Prostate gland (tissue), 2 donors: ENCODE measurements at places on chromosomes 2 and 18. TPM values are rescaled to one million over a fixed set of nuclear protein-coding genes. Genes with fewer than 3 reads are reported as not detected.
A peak's percentile ranks its signal among the peaks of the same experiment; 100 is the strongest.

- H3K27me3 ChIP-seq, result no peaks in the 10 kb centered on the region
- no peaks in the 10 kb centered on the region for H3K36me3 ChIP-seq
- no peaks in the 10 kb centered on the region for H3K4me1 ChIP-seq
Observed at GRCh38 chr18:44799382-44799906, 118.8 kb downstream of the SETBP1 start.

GRCh38 chr18:9478545-9478944 lies 3.2 kb downstream of the RALBP1 start:
- no peaks in the 10 kb centered on the region for H3K36me3 ChIP-seq
- no peaks in the 10 kb centered on the region for H3K4me1 ChIP-seq
- H3K4me3 ChIP-seq, result no peak overlapping the region

C2orf15 gene
- not detected for total RNA-seq

DNA sequence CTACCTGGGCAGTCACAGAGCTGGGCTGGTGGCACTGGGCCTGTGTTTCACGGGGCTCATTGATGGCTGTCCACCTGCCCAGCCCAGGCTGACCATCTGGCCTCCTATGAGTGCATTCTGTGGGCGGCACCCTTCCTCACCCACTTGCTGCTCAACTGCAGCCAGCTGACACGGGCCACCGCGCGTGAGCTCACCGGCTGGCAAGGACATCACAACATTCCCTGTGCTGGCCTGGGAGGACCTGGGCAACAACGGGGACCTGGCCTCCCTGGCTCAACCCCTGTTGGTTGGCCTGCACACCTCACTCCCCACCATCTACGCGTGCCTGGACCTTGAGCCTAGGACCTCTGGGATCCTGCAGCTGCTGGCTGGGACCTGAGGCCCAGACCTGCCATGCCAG lies 98.2 kb upstream of the DTNA start:
- DNase-seq, result no peak
- H3K27ac ChIP-seq, result no peak overlapping the region

- H3K27ac ChIP-seq, result no peak overlapping the region
- no peak overlapping the region for H3K4me3 ChIP-seq
- no peak for DNase-seq
- no peaks in the 10 kb centered on the region for H3K27me3 ChIP-seq
Observed at GRCh38 chr2:11757101-11757500, 10.7 kb downstream of the LPIN1 start.

TMEM247 gene
- total RNA-seq, result not detected

FOXI3 gene
- 0.40 TPM for total RNA-seq

- no peaks in the 10 kb centered on the region for H3K36me3 ChIP-seq
- DNase-seq, result peak; percentile 5
- H3K27ac ChIP-seq, result no peak overlapping the region
- no peaks in the 10 kb centered on the region for H3K27me3 ChIP-seq
- no peak overlapping the region for H3K4me3 ChIP-seq
Observed at GRCh38 chr2:80073134-80073561, 231.4 kb downstream of the LRRTM1 start.

DNA sequence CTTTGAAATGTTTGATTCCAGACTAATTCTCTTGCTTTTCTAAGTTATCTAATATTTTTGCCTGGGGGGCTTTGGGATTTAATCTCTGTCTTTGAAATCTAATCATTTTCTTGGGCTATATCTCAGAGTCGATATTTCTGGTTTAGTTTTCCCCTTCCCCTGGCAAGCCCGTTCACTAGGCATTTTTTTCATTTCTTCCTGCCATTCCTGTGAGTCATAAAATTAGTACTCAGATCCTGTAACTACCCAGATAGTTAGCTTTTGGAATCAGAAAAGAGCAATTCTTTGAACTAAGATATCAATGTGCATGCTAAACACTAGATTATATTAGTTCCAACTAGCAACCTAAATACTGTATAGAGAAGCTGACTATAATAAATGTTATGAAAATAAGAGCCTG lies 29.4 kb upstream of the RNF149 start:
- no peaks in the 10 kb centered on the region for H3K36me3 ChIP-seq
- H3K27me3 ChIP-seq, result no peaks in the 10 kb centered on the region
- no peak for DNase-seq
- no peak overlapping the region for H3K27ac ChIP-seq
- H3K4me3 ChIP-seq, result no peak overlapping the region
- H3K4me1 ChIP-seq, result no peaks in the 10 kb centered on the region

DNA sequence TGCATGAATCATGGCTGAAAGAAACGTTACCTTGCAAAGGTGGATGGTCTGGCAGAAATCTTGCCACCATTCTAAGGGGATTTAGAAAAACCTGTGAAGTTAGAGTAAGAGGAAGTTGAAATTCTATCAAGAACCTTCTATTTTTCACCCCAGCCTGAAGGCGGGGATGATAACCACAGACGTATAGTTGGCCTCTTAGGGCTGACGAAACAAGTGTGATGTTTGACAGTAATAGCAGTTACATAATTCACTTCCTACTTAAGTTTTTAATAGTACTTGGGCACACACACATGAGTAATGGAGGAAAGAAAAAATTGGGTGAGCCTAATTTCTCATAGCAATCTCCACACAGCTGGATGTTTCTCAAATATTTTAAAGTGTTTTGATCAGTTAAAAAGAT lies 336.6 kb upstream of the SALL3 start:
- no peaks in the 10 kb centered on the region for H3K27me3 ChIP-seq
- H3K36me3 ChIP-seq, result no peaks in the 10 kb centered on the region
- DNase-seq, result no peak
- H3K4me3 ChIP-seq, result no peak overlapping the region
- peaks cover 2% of the 10 kb centered on the region for H3K4me1 ChIP-seq

DNA sequence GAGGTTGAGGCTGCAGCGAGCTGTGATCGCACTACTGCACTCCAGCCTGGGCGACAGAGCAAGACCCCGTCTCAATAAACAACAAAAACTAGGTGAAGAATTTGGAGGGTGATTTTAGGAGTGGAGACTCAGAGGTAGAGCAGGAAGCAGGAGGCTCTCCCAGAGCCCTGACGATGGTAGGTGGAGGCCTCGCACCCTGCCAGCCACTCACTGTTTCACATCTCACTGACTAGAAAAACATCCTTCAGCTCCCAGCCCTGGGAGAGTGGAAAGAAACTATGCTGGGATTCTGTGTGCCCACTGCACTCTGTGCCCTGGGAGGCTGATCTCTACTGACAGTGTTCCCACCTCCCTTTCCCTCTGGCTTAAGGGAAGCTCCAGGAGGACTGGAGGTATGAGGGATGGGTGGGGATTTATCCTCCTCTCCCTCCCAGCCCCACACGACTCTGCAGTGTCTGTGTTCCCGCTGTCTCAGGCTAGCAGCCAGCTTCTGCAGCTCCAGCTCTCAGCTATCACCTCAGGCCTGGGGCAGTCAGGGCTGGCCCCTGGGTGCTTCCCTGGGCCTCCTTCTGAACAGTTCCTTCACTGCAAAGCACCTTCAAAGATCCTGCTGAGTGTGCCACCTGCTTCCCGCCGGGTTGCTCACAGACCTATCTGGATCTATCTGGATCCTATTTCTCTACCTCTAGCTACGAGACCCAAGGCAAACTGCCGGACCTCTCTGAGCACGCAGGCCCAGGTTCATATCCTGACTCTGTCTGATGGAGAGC lies 9.6 kb downstream of the CIB4 start:
- no peaks in the 10 kb centered on the region for H3K4me1 ChIP-seq
- H3K27me3 ChIP-seq, result no peaks in the 10 kb centered on the region
- no peak overlapping the region for H3K4me3 ChIP-seq
- DNase-seq, result no peak
- H3K36me3 ChIP-seq, result no peaks in the 10 kb centered on the region
- H3K27ac ChIP-seq, result no peak overlapping the region

VWC2L gene
- not detected for total RNA-seq

SLC9A2 gene
- 22.4 TPM for total RNA-seq

GRCh38 chr2:96775160-96775559 lies 14.5 kb downstream of the CNNM4 start:
- peaks cover 3% of the 10 kb centered on the region for H3K4me1 ChIP-seq
- H3K4me3 ChIP-seq, result no peak overlapping the region
- no peak for DNase-seq
- H3K27ac ChIP-seq, result no peak overlapping the region
- H3K27me3 ChIP-seq, result no peaks in the 10 kb centered on the region

- no peaks in the 10 kb centered on the region for H3K4me1 ChIP-seq
- no peak overlapping the region for H3K4me3 ChIP-seq
- peak; percentile 44 for DNase-seq
- H3K27me3 ChIP-seq, result no peaks in the 10 kb centered on the region
Observed at GRCh38 chr18:31741097-31741735, 19.5 kb downstream of the SLC25A52 start.

AFTPH gene
- 68.1 TPM for total RNA-seq

DNA sequence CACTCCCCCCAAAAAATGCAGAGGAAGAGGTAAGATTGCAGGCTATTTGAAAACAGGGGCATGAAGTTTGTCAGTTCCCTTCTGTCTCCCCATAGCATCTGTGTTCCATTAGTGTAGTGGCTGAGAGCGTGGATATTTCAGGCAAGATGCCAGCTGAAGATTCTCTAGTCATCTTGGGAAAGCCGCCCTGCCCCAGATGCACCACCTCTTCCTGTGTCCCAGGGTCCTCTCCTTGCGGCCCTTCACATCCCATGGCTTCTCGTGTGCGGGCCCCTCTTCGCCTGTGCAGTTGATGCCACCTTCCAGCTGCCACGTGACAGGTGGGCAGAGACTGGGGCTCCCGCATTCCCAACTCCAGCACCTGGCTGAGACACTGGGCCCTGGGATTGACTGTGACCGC lies 16.1 kb downstream of the TMEM127 start:
- H3K36me3 ChIP-seq, result peaks cover 18% of the 10 kb centered on the region
- DNase-seq, result no peak
- H3K4me3 ChIP-seq, result no peak overlapping the region
- H3K27ac ChIP-seq, result no peak overlapping the region
- no peaks in the 10 kb centered on the region for H3K27me3 ChIP-seq
- H3K4me1 ChIP-seq, result no peaks in the 10 kb centered on the region

ANKRD62 gene
- total RNA-seq, result not detected

DNA sequence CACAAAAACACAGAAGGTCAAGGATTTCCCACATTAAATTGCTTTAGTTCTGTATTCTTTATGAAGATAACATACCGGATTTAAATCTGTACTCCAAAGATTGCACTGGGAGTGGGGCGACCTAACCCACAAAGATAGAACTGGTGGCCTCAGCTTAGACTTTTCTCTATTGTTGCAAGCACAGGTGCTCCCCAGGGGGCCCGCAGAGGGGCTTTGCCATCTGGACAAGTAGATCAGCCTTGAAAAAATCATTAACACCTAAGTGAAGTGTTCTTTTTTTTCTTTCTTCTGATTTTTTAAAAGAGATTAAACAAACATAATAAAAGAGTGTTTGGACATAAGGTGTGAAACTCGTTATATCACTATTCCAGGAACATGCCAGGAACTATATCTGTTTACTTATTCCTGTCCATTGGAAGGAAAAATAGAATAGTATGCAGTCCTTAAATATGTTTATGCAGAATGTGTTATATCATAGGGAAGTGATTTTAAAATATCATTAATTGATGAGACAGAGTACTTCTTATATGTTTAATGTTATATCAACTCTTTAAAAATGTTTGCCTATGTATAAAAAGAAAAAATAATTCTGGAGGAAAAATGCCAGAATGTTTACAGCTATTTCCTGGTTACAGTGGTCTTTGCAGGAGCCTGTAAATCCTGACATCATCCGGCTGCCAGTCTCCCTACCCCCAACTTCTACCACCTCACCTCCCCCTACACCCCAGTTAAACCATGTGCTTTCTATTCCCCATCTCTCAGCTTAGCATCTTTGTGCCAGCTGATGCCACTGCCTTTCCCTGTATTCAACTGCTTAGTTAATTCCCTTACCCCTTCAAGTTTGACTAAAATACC lies 679.2 kb downstream of the CNTNAP5 start:
- H3K27ac ChIP-seq, result no peak overlapping the region
- no peaks in the 10 kb centered on the region for H3K27me3 ChIP-seq
- no peak for DNase-seq
- H3K4me1 ChIP-seq, result no peaks in the 10 kb centered on the region

CXCR1 gene
- not detected for total RNA-seq

- DNase-seq, result no peak
- H3K4me3 ChIP-seq, result peak overlapping the region; percentile 97
- H3K27ac ChIP-seq, result peak overlapping the region; percentile 90
- peaks cover 13% of the 10 kb centered on the region for H3K4me1 ChIP-seq
- H3K36me3 ChIP-seq, result no peaks in the 10 kb centered on the region
- H3K27me3 ChIP-seq, result no peaks in the 10 kb centered on the region
Observed at GRCh38 chr2:218216336-218216673, 684 bp upstream of the ARPC2 start.

- DNase-seq, result no peak
- H3K36me3 ChIP-seq, result no peaks in the 10 kb centered on the region
- no peak overlapping the region for H3K27ac ChIP-seq
- H3K4me1 ChIP-seq, result peaks cover 4% of the 10 kb centered on the region
Observed at GRCh38 chr2:28761420-28761819, 9.8 kb downstream of the PPP1CB start.

SLC16A14 gene
- total RNA-seq, result 14.7 TPM

DNA sequence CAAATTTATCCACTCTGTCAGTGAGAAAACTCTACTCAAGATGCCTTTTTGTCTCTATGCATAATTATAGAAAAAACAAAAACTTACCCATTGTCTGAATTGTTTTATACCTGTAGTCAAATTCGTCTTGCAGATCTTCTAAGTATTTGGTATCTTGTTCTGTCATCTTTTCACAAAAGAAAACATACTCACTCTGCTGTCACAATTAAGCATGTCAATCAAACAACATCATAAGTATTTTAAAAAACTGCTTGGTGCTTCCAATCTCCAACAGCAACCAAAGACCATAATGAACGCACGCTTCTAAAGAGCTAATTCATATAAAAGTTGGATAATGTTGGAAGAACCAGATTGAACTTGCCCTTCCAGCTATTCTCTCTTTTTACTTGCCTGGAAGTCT lies 55.6 kb upstream of the STAT1 start:
- H3K27ac ChIP-seq, result no peak overlapping the region
- no peaks in the 10 kb centered on the region for H3K27me3 ChIP-seq

GRCh38 chr2:2260696-2261268 lies 70.3 kb downstream of the MYT1L start:
- no peak for DNase-seq
- no peaks in the 10 kb centered on the region for H3K36me3 ChIP-seq
- no peak overlapping the region for H3K4me3 ChIP-seq
- no peaks in the 10 kb centered on the region for H3K4me1 ChIP-seq
- H3K27me3 ChIP-seq, result no peaks in the 10 kb centered on the region
- no peak overlapping the region for H3K27ac ChIP-seq
